ENCODE measurements at places on chromosomes 6 and 20.

DNA sequence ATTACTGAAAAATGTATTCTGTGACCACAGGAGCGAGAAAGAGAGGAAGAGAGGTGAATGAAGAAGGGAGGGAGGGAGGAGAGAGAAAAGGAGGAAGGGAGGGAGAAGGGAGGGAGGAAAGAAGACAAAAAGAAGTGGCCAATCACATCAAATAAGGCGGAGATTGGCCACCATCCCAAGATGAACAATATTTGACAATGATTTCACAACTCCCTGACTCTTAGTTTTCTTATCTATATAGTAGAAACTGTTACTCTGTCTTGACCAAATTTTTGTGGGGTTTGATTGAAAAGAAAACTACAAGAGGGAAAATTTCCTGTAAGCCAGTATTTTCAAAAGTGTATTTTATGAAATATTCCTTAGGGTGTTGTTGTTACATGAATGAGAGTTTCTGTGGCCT lies 52.6 kb downstream of the FOXA2 start:
- DNase-seq, result no peak

DNA sequence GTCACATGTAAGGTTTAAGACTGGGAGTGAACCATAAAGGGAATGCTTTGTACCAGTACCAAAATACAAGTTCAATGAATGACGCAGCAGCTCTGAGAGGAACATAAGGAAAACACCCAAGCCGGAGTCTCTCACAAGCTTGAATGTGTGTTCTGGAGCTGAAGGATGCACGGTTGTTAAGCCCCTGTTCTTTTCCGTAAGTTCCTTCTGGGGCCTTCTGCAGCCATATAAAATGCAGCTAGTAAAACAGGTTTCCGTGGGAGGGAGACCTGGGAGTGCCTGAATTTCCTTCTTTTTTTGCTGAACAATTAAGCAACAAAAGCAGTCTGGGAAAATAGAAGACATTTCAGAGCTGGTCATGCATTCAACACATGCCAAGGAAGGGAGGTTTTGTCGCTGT lies 73.2 kb upstream of the JAG1 start:
- no peak for DNase-seq

DNA sequence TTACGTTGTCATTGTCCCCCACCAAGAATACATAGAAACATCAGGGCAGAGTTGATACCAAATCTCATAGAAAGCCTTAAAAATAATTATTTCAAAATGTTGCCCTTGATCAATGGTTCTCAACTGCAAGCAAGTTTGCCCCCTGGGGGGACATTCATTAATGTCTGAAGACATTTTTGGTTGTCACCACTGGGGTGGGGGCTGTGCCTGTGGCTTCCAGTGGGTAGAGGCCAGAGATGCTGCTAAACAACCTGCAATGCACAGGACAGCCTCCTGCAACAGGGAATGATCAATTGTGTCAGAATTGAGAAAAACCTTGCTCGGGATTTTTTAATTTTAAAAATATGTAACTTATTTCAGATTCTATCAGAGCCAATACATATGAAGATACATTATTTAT lies 130.6 kb upstream of the DOK5 start:
- no peak for DNase-seq

GRCh38 chr6:84615113-84615850 lies 149.1 kb downstream of the TBX18 start:
- DNase-seq, result no peak

DNA sequence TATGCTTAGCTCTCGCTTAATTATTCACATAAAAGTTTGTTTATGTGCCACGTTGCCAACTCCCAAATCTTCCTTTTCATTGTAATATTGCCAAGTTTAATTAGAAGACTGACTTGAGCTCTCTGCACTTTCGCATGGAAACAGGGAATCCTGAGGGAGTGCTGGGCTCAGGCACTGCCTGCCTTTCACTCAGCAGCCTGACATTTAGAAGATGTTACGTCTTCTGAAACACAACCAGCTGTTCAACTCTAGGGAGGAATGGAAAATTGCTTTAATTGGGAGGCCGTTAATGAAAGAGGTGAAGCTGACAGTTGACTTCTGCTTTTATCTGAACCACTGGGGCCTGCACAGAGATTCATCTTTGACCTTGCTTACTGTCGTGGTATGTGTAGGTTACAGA lies 77.4 kb upstream of the MTHFD1L start:
- DNase-seq, result no peak

DNA sequence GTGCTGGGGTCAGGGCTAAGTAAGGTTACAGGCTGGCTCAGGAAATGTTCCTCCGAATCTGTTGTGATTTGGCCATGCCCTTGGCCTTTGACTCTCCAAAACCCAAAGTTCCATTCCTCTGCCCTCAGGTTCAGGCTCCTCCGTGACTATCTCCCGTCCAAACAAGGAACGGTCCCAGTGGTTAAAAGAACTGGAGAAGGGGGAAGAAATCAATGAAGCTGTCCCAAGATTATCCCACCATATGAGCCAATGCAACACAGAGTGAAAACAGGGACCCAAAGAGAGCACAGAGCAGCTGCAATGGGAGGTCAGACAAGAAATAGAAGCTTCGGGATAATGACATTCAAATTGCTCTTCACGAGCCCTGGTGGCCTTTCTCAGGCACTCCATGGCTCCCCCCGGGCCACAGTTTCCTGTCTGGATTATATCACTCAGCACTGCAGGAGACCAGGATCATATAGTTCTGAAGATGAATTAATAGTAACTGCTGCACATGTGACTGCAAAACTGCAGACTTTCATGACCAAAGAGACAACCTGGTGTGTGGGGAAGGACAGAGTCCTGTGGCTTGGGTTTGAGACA lies 211.3 kb downstream of the ZNF217 start:
- DNase-seq, result no peak

DNA sequence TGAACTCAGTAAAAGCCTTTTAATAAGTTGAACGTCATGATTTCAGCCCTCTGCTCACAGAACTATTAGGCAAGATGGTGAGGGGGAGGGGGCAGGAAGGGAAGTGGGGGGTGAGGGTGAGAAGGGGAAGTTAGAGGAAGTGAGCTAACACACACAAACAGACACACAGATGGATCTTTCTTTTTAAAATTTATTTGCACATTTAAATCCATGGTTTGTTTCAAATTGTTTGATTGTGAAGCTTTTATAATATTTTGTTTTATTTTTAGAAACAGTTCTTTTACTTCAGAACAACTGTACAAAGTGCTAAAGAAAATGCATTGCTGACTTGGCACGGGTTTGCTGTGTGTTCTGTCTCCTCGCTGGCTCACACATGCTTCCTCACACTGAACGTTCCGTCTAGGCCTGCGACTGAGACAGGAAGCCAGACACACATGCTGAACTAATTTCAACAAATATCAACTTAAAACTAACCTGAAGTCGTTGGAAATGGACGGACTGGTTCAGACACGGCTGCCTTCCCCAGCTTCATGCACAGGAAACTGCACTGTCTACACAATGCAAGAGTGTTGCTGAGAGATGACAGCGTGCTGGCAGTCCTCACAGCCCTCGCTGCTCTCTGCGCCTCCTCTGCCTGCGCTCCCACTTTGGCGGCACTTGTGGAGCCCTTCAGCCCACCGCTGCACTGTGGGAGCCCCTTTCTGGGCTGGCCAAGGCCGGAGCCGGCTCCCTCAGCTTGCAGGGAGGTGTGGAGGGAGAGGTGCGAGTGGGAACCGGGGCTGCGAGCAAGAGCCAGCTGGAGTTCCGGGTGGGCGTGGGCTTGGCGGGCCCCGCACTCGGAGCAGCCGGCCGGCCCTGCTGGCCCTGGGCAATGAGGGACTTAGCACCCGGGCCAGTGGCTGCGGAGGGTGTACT lies 8.1 kb upstream of the ZBP1 start:
- DNase-seq, result no peak

DNA sequence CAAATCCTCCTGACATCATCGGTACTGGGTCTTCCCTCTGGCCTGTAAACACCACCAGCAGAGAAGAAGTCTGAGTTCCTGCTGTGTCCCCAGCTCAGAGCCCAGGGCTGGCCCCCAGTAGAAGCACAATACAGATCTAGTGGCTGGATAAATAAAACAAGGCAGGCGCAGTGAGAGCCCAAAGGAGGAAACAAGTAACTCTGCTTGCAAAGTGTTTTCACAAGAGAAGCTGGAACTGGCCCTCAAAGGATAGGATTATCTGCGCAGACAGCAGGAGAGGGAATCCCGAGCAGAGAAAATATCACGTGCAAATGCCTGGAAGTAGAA lies 205.1 kb downstream of the ZDHHC14 start:
- no peak for DNase-seq

DNA sequence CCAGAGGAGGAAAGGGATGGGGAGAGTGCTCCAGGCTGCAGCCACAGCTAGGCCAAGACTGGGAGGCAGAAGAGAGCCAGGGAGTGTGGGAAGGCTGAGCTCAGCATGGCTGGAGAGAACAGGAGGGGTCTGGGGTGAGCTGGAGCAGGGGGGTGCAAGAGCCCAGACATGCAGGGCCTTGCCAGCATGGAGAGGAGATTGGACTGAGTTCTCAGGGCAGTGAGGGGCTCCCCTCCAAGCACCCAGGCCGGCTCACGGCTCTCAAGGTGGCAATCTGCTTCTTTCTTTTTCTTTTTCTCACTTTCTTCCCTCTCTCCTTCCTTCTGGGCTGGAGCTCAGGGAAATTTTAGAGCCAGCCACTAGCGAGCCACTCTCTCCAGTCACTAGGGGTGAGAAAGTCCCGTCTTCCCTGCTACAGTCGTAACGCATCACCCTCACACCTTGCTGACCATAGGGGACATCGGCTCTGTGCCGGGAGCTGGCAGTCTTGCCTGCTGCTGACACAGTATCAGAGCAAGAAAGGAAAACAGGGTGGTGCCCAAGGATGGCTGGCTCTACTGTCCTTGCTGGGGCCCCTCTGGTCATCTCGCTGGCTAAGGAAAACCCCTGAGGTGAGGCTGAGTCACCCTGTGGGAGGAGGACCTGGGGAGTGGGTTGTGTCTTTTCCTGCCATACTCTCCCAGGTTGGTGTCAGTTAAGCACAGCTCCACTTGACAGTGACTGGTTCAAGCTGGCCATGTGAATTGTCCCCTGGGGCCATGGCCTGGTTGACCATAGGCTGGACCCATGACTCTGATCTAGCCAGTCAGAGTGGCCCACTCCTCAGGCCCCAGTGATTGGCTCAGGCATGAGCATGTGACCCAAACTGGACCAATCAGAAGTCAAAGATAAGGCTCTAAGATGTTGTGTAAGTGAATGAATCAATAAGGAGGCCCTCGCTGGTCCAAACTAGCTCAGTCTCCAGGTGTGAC lies 135.1 kb upstream of the PMEPA1 start:
- DNase-seq, result peak; percentile 64

DNA sequence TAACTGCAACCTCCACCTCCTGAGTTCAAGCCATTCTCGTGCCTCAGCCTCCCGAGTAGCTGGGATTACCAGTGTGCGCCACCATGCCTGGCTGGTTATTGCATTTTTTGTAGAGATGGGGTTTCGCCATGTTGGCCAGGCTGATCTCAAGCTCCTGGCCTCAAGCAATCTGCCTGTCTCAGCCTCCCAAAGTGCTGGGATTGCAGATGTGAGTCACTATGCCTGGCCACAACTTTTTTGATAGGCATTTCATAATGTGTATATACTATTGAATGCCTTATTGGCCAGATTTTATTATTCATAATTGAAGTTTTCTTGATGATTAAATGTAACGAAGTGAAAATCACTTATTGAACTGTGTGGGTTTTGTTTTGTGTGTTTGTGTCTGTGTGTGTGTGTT lies 27.9 kb downstream of the FIG4 start:
- peak; percentile 40 for DNase-seq

DNA sequence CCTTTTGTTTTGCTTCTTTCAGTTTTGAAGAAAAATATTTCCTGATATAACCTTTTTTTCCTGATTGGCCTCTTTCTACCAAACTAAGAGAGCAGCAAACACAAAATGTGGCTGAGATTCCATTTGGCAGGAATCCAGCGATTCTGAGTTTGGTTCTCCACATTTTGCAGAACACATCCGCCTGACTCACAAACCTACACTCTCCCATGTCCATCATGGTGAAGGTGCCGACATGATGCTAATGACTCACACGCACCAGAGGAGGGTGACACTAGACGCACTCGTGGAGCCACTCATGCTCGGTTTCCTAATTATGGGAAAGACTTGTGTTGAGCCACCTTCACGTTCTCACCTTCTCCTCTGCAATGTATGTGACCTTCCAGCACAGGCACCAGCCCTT lies 45.9 kb upstream of the DUSP22 start:
- peak; percentile 43 for DNase-seq

GRCh38 chr6:112911959-112912358 lies 564.8 kb downstream of the RFPL4B start:
- DNase-seq, result peak; percentile 20

- no peak for DNase-seq
Observed at GRCh38 chr6:36629784-36630183, 35.6 kb downstream of the SRSF3 start.

DNA sequence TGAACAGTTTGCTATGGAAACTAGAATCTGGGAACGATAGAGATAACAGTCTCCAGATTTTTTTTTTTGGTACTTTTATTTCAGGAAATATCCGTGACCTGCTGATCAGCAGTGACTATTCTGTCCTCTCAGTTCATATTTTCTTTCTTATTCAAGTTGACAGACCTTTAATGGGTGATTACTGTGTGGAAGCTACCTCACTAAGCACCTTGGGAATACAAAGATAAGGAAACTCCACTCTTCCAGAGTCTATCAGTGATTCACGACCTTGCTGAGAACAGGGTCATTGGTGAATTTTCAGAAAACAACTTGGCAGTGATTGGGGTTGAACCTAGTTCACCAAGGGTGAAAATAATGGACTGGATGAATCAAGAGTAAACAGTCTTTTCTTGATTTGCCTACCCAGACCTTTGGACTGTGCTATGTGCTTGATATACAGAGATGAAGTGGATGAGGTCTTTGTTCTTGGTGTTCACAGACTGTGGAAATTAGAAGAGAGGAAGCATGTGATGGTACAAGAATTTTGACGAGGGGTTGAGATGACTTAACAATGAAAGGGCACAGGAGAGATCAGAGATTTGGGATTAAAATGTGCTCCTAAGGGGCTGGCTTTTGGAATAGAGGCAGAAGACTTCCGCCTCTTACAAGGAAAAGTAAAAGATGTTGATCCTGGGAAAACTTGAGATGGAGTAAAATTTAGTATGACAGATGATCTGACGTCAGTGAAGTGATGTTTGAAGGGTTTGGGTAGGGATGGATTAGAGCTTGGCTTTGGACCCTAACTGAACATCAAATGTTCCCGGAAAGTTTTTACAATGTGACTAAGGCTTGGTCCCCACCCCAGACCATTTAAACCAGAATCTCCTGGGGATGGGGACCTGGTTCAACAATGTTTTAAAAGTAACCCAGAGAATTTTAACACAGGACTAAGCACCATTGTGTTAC lies 1.2 kb downstream of the KAT14 start:
- peak; percentile 15 for DNase-seq

DNA sequence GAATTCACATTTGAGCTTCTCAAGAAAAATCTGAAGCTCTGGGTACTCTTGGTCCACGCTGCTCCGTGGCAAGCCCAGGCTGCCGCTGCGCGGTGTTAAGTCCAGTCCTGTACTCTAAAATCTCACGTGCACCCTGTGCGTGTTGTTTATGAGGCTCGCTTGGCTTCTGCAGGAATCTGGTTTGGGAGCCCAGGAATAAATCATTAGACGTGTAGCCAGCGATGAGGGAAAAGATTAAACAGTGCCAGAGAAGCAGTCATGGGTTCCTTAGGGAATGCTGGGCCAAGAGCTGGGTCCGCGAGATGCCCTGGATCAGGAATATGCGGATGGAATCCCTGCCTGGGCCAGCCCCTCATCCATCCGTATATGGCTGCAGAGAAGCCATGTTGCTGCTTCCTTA lies 87.3 kb downstream of the KCNB1 start:
- no peak for DNase-seq

GRCh38 chr6:87754828-87755227 lies 52.8 kb upstream of the AKIRIN2 start:
- no peak for DNase-seq

GRCh38 chr6:169449221-169449620 lies 195.6 kb upstream of the THBS2 start:
- no peak for DNase-seq
